ENCODE measurements at places on chromosomes 6 and 20. TPM values are rescaled to one million over a fixed set of nuclear protein-coding genes. Genes with fewer than 3 reads are reported as not detected.

The CRYBG1 gene
- 29.8 TPM for total RNA-seq

The TMEM74B gene
- 0.09 TPM for total RNA-seq

The COL19A1 gene
- 0.14 TPM for total RNA-seq

The OXT gene
- total RNA-seq, result not detected

The STX11 gene
- 14.5 TPM for total RNA-seq

The RPP40 gene
- total RNA-seq, result 6.9 TPM

The SERINC3 gene
- total RNA-seq, result 64.0 TPM

The C20orf144 gene
- 0.25 TPM for total RNA-seq

The UBD gene
- total RNA-seq, result 0.61 TPM

Data from T-helper 2 cell treated with Interferon-gamma antibody and Interleukin-4, amounts not matched to agents 100 ng/mL and 5 ng/mL, for 36 hours (primary cell).